Activated CD4-positive, alpha-beta memory T cell treated with anti-CD3 and anti-CD28 coated beads, Interleukin-2, amount 10 ng/mL, durations not matched to agents 7 days and 5 days (primary cell): ENCODE measurements at places on chromosomes 12 and 14. TPM values are rescaled to one million over a fixed set of nuclear protein-coding genes. Genes with fewer than 3 reads are reported as not detected.

DNA sequence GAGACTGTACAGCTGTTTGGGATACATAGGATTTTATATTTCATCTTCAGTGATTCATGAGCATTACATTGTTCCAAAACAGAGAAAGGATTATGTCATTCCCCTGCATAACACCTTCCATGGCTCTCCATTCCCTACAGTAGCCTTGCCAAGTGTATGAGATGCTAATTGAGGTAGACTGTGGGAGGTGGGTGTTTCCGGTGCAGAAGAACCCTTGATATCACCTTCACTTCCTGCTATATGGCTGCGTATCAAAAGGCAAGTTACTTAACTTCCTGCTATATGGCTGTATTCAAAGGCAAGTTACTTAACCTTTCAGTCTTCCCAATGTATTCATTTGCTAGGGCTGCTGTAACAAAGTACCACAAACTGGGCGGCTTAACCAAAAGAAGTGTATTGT is 11.2 kb downstream of the FAR2 start:
- H3K4me1 ChIP-seq: peaks cover 27% of the 10 kb centered on the region
- H3K27me3 ChIP-seq: no peaks in the 10 kb centered on the region
- no peak for DNase-seq

- H3K4me1 ChIP-seq: no peaks in the 10 kb centered on the region
- no peaks in the 10 kb centered on the region for H3K36me3 ChIP-seq
- H3K4me3 ChIP-seq: no peak overlapping the region
- no peaks in the 10 kb centered on the region for H3K27me3 ChIP-seq
- H3K27ac ChIP-seq: no peak overlapping the region
- DNase-seq: no peak
These were observed 20.6 kb downstream of the ST8SIA1 start for GRCh38 chr12:22313963-22314330.

DNA sequence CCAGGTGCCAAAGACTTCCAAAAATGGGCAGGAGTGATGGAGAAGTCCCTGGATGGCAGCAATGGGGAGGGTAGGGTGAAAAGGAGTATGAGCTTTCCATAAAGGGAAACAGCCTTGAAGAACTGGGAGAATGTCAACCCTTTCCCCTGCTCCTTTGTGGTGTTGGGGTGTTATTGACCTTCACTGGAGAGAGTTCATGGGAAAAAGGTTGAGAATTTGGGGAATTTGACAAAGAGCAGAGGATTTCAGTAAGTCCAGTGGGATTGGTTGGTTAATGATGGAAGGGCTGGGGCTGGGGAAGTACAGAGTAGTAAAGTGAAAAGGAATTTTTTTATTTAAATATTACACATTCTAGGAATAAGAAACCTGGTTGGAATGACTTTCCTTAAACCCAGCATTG is 116.6 kb downstream of the ERC1 start:
- H3K4me1 ChIP-seq: peaks cover 22% of the 10 kb centered on the region
- no peak overlapping the region for H3K27ac ChIP-seq
- H3K36me3 ChIP-seq: peaks cover 5% of the 10 kb centered on the region
- no peak overlapping the region for H3K4me3 ChIP-seq
- no peak for DNase-seq

DNA sequence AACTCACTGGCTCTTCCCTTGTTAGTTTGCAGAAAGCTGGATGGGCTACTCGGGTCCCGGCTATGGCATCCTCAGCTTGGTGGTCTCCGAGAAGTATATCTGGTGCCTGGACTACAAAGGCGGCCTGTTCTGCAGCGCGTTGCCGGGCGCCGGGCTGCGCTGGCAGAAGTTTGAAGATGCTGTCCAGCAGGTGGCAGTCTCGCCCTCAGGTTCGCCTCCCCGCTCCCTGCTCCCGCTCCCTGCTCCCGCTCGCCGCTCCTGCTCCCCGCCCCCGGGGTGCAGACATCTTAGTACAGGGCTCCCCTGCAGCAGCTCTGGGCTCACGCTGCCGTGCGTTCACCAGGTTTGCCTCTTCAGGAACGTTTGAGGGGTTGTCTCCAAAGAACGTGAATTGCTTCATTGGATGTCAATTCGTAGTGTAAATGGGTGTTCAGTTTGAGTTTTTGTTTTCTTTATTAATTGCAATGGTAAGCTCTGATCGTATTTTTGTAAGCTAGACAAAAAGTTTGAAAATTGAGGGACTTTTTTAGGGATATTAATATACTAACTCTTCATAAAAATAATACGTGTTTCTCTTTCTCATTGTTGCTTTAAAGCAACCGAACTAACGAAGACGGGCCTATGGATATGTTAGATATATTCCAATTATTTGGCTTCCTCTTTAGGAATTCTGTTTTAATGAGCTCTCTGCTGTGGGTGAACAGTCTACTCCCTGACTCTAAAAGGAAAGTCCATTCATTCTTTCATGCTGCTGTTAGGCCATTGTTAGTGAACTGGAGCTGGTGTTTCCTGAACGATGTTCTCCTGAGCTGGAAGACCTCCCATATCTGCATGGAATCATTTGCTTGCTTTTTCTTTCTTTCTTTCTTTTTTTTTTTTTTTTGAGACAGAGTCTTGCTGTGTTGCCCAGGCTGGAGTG is 71.3 kb downstream of the ANKRD9 start:
- peaks cover 2% of the 10 kb centered on the region for H3K36me3 ChIP-seq
- DNase-seq: peak; percentile 64
- no peaks in the 10 kb centered on the region for H3K27me3 ChIP-seq

GRCh38 chr14:84312551-84312950 is 1217.4 kb upstream of the FLRT2 start:
- H3K27ac ChIP-seq: no peak overlapping the region
- H3K36me3 ChIP-seq: no peaks in the 10 kb centered on the region
- no peaks in the 10 kb centered on the region for H3K4me1 ChIP-seq
- no peak for DNase-seq
- no peaks in the 10 kb centered on the region for H3K27me3 ChIP-seq

DNA sequence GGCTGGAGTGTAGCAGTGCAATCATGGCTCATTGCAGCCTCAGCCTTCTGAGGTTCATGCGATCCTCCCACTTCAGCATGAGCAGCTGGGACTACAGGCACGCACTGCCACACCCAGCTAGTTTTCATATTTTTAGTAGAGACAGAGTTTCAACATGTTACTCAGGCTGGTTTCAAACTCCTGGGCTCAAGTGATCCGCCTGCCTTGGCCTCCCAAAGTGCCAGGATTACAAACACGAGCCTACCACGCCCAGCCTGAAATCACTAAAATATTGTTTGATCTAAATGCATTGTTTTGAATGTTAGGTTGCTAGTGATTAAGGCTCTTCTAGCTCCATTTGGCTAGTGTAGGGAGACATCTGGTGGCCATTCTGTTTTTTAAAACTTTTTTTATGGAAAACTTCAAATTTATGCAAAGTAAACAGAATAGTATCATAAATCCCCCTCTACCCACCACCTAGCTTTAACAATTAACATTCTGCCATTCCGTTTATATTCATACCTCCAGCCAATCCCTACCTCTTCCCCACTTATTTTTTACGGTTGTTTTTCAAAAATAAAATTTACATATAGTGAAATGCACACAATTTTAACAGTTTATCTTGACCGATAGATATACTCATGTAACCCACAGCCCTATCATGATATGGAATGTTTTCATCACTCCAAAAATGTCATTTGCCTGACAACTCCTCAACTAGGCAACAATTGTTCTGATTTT is 37.8 kb downstream of the MYO1H start:
- H3K36me3 ChIP-seq: no peaks in the 10 kb centered on the region
- no peak for DNase-seq
- no peaks in the 10 kb centered on the region for H3K4me1 ChIP-seq
- H3K27me3 ChIP-seq: peaks cover 45% of the 10 kb centered on the region

- no peaks in the 10 kb centered on the region for H3K4me1 ChIP-seq
- H3K27ac ChIP-seq: no peak overlapping the region
- H3K27me3 ChIP-seq: peaks cover 2% of the 10 kb centered on the region
- H3K4me3 ChIP-seq: no peak overlapping the region
These were observed 178.7 kb downstream of the GXYLT1 start for GRCh38 chr12:41966001-41966400.

DNA sequence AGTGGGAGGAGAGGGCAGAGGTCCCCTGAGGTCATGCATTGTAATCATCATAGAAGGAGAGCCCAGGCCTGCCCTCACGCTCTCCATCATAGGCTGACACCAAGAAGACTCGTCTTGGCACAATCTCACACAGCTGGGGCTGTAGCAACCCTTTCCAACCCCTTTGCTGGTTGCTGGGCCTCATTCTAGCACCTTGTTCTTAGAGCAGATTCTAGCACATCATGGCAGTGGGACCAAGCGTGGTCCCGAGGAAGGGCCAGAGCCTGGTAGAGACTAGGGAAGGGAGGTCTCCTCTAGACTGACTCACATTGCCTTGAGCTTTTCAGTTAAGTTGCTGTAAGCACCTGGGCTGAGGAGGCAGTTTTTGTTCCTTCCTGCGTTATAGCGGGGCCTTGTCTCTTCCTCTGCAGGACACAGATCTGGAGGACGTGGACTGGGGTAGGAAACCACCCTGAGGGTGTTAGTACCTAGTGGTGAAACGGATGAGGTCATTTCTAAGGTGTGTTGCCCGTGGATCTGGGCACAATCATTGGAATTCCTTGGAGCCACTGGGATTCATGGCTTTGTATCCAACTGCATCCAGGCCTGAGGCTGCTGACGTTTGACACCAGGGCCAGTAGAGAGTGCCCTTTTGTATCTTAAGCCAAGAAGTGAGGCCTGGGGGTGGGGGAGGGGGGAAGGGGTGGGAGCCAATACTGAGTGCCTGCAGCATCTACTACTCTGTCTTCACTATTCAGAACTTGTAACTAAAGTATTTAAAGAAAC is 19.9 kb downstream of the RPS6KL1 start:
- H3K27ac ChIP-seq: no peak overlapping the region
- peaks cover 57% of the 10 kb centered on the region for H3K36me3 ChIP-seq
- no peaks in the 10 kb centered on the region for H3K27me3 ChIP-seq
- no peak for DNase-seq
- peaks cover 3% of the 10 kb centered on the region for H3K4me1 ChIP-seq
- no peak overlapping the region for H3K4me3 ChIP-seq

GRCh38 chr12:109521831-109522230 is 44.4 kb downstream of the UBE3B start:
- peaks cover 47% of the 10 kb centered on the region for H3K36me3 ChIP-seq
- no peak overlapping the region for H3K27ac ChIP-seq
- no peaks in the 10 kb centered on the region for H3K4me1 ChIP-seq
- H3K27me3 ChIP-seq: no peaks in the 10 kb centered on the region

- DNase-seq: no peak
- H3K4me3 ChIP-seq: no peak overlapping the region
- H3K4me1 ChIP-seq: peaks cover 37% of the 10 kb centered on the region
- no peaks in the 10 kb centered on the region for H3K27me3 ChIP-seq
These were observed 10.6 kb downstream of the FNTB start for GRCh38 chr14:64997108-64997794.

GRCh38 chr12:132837693-132838409 is 9.2 kb upstream of the GOLGA3 start:
- no peak for DNase-seq
- H3K27ac ChIP-seq: no peak overlapping the region
- no peak overlapping the region for H3K4me3 ChIP-seq

Gene RPGRIP1
- not detected for total RNA-seq

- H3K36me3 ChIP-seq: no peaks in the 10 kb centered on the region
- no peak overlapping the region for H3K4me3 ChIP-seq
- no peak overlapping the region for H3K27ac ChIP-seq
These were observed 993.2 kb downstream of the BCL11B start for GRCh38 chr14:98278800-98279199.

Gene TIMM9
- total RNA-seq: 37.5 TPM

GRCh38 chr12:30696103-30696408 is 387 bp upstream of the IPO8 start:
- H3K27ac ChIP-seq: peak overlapping the region; percentile 79
- H3K4me3 ChIP-seq: peak overlapping the region; percentile 94
- no peak for DNase-seq
- peaks cover 6% of the 10 kb centered on the region for H3K36me3 ChIP-seq
- peaks cover 3% of the 10 kb centered on the region for H3K27me3 ChIP-seq
- H3K4me1 ChIP-seq: peaks cover 29% of the 10 kb centered on the region

Gene JKAMP
- 31.5 TPM for total RNA-seq

GRCh38 chr14:69667938-69668335 is 56.5 kb downstream of the SUSD6 start:
- no peak for DNase-seq
- peak overlapping the region; percentile 53 for H3K4me3 ChIP-seq
- H3K4me1 ChIP-seq: peaks cover 91% of the 10 kb centered on the region
- H3K27me3 ChIP-seq: no peaks in the 10 kb centered on the region

Gene SOX5
- 0.45 TPM for total RNA-seq

DNA sequence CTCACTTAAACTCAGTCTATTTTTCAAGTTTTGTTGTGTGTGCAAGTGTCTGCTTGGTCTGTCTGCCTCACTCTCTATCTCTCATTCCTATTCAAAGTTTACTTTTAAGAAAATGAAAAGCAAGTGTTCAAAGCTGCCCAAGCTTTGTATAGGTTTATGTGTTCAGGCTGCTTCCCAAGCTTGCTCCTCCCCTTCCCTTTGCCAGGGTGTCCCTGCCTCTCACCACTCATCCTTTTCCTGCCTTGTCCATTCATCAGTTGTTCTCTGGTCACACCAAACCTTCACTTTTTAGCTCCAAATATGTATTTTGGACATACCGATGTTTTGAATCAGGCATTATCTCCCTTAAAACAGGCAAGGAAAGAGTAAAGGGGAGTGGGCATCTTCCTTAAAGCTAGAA is 41.3 kb downstream of the STK38L start:
- no peaks in the 10 kb centered on the region for H3K36me3 ChIP-seq
- DNase-seq: no peak
- H3K27ac ChIP-seq: no peak overlapping the region
- H3K27me3 ChIP-seq: no peaks in the 10 kb centered on the region

Gene BTBD6
- 44.2 TPM for total RNA-seq

- no peak overlapping the region for H3K4me3 ChIP-seq
- H3K27me3 ChIP-seq: no peaks in the 10 kb centered on the region
- H3K36me3 ChIP-seq: peaks cover 47% of the 10 kb centered on the region
- H3K27ac ChIP-seq: no peak overlapping the region
- H3K4me1 ChIP-seq: peaks cover 8% of the 10 kb centered on the region
These were observed 9.7 kb upstream of the CFAP251 start for GRCh38 chr12:121908702-121909101.

- H3K4me3 ChIP-seq: no peak overlapping the region
- H3K36me3 ChIP-seq: peaks cover 8% of the 10 kb centered on the region
- DNase-seq: no peak
- peak overlapping the region; percentile 18 for H3K27ac ChIP-seq
- H3K27me3 ChIP-seq: no peaks in the 10 kb centered on the region
These were observed 77.6 kb upstream of the FUT8 start for GRCh38 chr14:65334765-65335410.

DNA sequence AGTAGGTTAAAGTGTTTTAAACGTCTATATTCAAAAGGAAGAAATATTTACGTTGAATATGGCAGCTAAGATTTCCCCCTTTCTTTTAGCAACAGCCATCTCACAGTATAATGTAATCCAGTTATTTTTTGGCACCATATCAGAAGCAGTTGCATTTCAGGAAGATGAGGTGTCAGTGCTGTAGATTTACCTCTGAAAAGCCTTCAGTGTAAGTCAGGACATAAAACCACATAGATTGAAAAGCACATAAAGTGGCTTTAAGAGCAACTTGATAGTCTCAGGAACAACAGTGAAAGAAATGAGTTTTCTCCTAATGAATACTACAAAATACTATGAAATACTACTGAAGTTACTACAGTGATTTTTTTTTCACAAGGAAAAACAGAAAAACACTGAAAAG is 6.9 kb downstream of the MLH3 start:
- H3K4me3 ChIP-seq: no peak overlapping the region
- H3K27ac ChIP-seq: no peak overlapping the region
- H3K4me1 ChIP-seq: peaks cover 33% of the 10 kb centered on the region
